ENCODE measurements at places on chromosomes 1 and 21.

GRCh38 chr1:78003882-78004718, 639 bp upstream of the DNAJB4 start:
- no peak for DNase-seq

DNA sequence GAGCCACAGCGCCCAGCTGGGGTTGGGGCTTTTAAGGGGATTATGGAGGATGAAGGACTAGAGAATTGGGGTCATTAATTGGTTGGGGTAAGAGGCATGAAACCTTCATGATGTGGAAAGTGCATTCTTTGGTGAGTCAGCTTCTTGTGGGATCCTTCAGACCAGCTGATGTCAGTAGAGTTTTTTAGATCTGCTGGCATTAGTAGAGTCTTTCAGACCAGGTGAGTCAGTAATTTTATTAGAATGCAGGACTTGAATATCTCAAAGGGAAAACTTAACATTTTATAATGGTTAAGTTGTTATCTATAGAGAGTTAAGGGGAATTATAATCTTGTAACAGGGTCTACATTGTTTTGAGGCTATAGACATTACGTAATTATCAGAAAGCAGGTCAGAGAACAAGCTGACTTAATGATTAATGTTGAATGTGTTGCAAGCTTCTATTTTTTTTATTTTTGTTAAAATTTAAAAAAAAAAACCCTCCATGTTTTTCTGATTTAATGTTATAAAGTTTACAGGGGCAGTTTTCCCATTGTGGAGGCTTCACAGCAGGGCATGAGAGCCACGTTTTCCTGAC, 160.9 kb upstream of the FMN2 start:
- DNase-seq, result no peak

DNA sequence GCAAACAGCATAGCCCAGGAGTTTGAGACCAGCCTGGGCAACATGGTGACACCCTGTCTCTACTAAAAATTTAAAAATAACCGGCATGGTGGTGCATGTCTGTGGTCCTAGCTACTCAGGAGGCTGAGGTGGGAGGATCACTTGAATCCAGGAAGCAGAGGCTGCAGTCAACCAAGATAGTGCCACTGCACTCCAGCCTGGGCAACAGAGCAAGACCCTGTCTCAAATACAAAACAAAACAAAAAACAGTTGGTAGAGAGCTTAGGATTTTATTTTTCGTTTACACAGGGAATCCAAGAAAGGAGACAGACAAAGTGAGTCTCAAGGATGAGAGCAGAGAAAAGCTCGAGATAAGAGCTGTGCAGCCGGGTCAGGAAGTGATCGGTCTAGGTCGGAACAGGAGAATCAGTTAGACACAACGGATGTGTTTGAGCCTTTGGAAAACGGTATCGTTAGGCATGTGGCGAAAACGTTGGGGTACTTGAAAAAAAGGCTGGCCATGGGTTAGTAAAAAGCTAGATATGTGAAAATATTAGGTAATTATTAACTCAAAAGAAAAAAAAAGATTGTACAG, 1.7 kb upstream of the MIB2 start:
- no peak for DNase-seq

DNA sequence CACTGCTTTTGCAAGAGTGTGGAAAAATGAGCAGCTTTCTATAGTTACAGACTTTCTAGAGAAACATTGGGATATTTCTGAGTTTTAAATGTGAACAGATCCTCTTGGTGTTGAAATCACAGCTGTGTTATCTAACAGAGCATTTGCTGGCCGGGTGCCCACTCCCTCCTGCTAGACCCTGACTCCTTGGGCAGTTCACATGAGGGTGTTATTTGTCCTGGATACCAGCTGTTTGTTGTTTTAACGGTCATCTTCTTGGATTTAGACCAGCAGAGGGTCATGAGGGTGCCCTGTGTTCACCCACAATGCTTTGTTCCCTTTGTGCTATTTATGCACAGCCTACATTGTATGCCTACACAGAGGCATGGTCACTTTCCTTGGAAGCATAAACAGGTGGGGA, 67.1 kb downstream of the CENPF start:
- no peak for DNase-seq

GRCh38 chr1:8386247-8386646, 68.3 kb downstream of the SLC45A1 start:
- DNase-seq, result no peak

- no peak for DNase-seq
Observed at GRCh38 chr1:240597153-240597745, 14.7 kb downstream of the GREM2 start.

GRCh38 chr1:37726751-37727585, 34.7 kb downstream of the CDCA8 start:
- DNase-seq, result no peak
